ENCODE measurements at places on chromosomes 11 and 22.

GRCh38 chr11:73461335-73461840 lies 85.2 kb downstream of the RELT start:
- DNase-seq: peak; percentile 9

DNA sequence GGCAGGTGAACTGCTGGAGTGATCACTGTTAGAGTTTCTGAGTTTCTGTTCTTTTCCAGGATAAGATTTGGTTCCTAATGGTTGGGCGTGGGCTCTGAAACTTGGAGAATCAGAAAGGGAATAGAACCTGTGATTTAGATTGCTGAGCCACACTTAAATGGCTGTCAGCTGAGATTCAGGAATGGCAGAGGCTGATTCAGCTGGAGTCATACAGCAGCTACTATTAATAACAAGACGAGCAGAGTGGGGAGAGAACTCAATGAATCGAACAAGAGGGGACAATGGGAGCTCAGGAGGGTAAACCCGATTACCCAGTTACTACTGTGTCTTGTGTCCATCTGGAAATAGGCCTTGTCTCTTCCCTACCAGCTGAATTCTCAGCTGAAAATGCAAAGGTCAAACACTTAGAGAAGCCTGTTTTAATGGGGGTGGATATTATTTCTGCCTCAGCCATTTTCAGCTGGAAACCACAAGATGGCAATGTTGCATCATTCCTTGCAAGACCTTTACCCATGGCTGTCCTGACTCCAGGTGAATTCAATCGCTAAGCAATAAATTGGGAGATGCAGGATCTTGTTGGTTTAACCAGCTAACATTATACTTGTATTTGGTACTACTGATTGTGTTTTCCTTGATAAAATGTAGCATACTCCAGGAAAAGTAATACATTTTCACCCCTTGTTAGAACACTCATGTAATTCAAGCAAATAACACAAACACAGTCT lies 104.5 kb upstream of the RAG2 start:
- DNase-seq: peak; percentile 58

GRCh38 chr11:99257131-99257530 lies 236.4 kb downstream of the CNTN5 start:
- DNase-seq: no peak

DNA sequence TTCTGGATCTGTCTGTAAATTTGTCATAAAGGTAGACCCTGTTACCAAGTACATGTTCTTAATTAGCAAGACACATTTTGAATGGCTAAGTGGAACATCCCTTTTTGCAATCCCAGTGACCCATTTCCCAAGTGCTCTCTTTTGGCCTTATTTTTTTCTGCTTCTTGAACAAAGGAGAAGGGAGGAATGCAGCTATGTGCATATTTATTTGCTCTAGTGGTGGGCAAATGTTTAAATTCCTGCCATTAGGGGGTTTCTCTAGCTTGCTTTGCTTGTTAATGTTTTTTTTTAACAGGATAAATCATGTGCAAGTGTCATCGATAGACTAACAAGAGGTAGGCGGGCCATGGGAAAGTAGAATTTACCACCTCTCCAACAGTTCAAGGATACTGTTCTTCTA lies 135.7 kb downstream of the COMMD9 start:
- DNase-seq: no peak

GRCh38 chr11:100672498-100673033 lies 14.5 kb upstream of the ARHGAP42 start:
- DNase-seq: no peak

DNA sequence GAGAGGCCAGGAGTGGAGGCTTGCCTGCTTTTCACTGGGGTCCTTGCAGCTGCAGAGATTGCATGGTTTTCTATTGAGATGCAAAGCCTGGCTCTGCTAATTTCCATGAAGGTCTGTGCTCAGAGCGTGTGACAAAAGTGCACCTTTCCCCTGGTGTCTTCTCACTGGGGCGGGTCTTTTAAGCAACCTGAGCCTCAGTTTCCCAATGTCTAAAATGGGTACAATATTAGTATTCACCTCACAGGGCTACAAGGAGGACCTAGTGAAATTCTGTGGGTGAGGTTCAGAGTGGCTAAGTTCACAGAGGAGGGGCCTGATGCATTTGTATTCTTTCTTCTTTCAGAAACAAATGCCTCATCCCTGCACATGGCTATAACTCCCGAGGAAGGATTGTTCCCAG lies 20.3 kb downstream of the PPM1F start:
- no peak for DNase-seq

DNA sequence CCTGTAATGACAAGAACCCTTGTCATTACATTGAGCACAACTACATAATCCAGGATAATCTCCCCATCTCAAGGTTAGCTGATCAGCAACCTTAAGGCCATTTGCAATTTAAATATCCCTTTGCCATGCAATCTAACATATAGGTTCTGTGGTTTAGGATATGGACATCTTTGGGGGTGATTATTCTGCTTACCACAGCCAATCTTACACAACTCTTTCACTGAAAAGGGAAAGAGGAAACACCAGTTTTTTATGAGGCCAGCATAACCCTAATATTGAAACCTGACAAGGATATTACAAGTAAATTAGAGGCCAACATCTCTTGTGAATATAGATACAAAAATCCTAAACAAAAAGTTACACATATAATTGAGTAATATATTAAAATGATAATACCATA lies 78.5 kb downstream of the CYP2R1 start:
- no peak for DNase-seq

GRCh38 chr11:15195454-15196200 lies 80.9 kb downstream of the INSC start:
- DNase-seq: no peak

DNA sequence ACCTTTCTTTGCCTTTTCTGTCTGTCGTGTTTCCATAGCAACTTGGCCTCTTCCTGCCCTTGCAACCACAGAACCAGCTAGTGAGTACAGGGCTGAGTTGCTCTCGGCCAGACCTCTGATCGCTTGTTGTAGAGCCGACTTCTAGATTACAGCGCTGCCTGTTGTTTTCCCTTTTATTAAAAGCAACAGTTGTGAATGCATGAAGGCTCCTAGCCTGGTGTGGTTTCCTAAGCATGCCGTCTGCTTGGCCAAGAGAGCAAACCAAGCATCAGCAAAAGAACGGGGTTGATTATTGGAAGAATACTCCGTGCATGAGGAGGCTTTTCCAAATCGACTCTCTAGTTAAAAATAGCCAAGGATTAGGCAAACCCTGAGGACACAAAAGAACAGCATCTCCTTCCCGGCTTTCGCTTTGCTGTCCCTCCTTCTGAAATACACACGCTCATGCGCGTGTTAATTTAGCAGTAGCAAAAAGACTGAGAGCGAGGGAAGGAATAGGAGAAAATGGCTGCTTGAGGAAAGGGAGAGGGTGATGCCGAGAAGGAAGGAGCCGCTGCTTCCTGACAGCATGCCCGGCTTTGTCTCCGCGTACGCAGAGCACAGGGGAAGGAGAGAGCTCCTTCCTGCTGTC lies 71.5 kb upstream of the TTC12 start:
- DNase-seq: peak; percentile 75
